ENCODE measurements at places on chromosomes 4 and X.
A peak's percentile ranks its signal among the peaks of the same experiment; 100 is the strongest.

- DNase-seq: no peak
Observed at GRCh38 chrX:9482408-9482807, 17.6 kb downstream of the TBL1X start.

- DNase-seq: peak; percentile 4
Observed at GRCh38 chr4:185395238-185395955, at the start of gene LRP2BP. Gene LRP2BP, minus strand, starts transcription at chr4:185395924. Its CDS starts 17,738 bp downstream, at chr4:185378186.

DNA sequence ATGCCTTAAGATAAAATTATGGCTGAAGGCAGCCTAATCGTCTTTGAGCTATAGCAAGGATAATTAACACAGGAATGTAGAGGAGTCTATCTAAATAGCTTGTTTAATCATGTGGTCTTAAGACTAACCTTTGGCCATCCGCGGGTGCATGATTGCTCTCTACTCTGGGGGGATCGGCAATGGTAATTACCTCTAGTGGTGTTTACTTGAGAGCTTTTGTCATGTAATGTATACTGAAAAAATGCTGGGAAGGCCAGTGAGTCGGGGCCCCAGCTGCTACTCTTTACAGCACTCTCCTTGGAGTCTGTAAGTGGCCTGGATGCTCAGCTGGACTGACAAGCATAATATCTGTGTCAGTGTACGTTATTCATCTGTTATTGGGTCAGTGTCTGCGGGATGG is 65.5 kb upstream of the GNPDA2 start:
- no peak for DNase-seq

DNA sequence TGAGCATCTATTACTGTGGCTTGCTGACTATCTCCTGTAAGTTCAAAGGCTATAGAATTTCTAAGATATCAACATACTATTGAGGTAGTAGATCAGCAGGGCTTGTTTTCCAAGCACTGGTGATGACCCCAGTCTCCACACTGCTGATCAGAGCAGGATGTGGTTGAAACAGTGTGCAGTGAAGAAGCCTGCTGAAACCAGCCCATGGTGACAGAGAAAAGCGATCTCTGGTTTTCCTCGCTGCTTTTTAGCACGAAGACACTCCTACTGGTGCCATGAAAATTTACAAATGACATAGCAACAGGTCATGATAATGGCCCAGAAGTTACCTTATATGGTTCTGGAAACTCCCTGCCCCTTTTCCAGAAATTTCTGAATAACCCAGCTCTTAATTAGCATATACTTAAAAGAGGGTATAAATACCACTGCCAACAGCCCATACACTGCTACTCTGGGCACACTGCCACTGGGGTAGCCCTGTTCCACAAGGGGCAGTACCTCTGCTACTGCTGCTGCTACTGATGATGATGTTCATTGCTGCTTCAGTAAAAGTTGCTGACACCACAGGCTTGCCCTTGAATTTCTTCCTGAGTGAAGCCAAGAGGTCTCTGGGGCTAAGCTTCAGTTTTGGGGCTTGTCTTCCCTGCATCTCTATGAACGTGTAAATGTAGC is 1689.5 kb upstream of the PCDH10 start:
- DNase-seq: no peak

DNA sequence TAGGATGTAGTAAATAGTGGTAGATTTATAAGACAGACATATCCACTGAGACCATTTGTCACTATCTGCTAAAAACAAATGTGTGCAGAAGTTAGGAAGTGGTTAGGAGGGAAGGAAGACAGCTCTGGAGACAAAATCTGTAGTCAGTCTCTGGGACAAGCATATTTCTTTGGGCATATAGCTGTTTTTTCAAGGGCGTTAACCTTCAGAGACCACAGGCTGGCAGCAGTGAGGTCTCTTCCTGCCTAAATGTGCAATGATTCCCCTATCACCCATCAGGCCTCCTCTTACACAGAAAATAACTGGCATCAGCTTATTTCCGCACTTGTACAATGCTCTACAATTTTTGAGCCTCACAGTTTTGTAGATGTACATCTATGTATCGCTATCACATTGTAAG is 6.5 kb downstream of the TMEM150C start:
- DNase-seq: no peak

DNA sequence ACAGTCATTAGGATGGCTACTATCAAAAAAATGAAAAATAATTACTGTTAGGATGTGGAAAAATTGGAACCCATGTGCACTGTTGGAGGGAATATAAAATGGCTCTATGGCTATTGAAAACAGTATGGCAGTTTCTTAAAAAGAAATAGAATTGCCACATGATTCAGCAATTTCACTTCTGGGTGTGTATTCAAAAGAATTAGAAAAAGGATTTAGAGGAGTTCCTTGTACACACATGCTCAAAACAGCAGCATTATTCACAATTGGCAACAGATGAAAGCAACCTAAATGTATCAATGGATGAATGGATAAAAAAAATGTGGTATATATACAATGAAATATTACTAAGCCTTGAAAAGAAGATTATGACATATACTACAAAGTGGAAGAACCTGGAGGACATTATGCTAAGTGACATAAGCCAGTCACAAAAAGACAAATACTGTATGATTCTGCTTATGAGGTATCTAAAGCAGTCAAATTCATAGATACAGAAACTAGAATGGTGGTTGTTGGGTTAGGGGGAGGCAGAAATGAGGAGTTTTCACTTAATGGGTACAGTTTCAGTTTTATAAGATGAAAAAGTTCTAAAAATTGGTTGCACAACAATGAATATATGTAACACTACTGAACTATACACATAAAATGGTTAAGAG is 123.2 kb downstream of the ELOVL6 start:
- no peak for DNase-seq

DNA sequence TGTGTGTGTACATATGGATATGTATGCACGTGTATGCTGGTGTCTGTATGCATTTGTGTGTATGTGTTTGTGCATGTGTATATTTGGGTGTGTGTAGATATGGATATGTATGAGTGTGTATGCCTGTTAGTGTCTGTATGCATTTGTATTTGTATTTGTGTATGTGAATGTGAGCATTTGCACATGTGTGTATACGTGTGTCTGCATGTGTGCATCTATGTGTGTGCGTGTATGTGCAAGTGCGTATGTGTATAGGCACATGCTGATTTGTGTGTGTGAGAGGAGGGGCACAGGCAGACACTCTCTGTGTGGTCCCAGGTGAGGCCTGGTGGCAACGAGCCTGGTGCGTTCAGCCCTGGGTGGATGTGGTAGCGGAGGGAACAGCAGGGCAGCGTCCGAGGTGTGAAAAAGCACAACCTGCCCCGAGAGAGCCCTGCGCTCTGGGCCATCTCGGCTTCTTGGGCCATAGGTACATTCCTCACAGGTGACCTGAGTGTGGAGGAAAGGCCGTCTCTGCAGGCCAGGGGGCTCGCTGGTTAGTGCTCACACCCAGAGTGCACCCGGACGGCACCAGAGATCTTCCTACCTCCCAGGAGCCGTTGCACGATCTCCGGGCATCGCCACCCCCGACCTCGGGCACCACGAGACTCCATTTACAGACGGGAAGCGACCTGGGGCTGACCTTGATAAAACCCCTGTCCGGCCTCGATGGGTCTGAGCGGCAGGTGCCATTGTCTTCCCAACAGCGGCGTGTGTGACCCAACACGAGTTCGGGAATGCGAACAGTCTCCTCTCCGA is 45.0 kb downstream of the ASMT start:
- DNase-seq: no peak

- no peak for DNase-seq
Observed at GRCh38 chrX:147847999-147848398, 63.7 kb upstream of the FMR1 start.

DNA sequence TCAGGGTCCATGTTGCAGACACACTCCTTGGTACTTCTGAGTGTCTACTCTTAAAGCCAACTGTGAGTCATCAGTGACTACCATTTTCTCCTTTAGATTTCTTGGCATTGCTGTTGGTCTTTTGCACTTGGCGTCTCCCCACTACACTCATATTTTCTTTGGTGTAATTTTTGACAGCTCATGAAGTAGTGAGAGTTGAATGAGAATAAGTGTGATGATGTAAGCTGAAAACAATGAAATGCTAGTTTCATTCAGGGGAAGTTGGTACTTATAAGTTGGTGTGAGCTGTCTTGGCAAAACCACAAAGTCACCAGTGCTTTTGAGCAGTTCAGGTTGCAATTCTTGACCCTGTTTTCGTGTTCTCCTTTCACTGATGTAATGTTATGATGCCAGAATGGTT is 142.9 kb upstream of the ARX start:
- DNase-seq: no peak

GRCh38 chr4:68572653-68573170 is 3.4 kb downstream of the UGT2B17 start:
- no peak for DNase-seq

GRCh38 chr4:107693132-107693531 is 26.9 kb downstream of the PAPSS1 start:
- DNase-seq: peak; percentile 6

GRCh38 chr4:84673475-84674240 is 90.7 kb downstream of the CDS1 start:
- DNase-seq: no peak

DNA sequence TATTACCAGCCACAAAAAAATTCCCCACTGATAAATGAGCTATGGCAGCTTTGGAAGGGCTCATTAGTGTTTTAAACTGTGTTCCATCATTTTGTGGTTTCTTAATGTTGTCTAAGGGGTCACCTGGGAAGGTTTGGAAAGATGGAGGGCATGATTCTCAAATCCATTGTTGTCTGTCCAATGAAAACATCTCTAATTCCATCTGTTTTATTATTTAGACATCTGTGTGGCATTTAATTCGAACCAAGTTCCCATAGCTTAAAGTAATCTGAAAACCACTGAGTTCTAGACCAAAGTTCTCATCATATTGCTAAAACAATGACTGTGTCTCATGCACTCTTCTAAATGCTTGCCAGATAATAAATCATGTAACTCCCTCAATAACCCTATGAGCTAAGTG is 103.8 kb upstream of the PPP3CA start:
- no peak for DNase-seq

- no peak for DNase-seq
Observed at GRCh38 chrX:51395480-51395809, 62.8 kb downstream of the NUDT10 start.

DNA sequence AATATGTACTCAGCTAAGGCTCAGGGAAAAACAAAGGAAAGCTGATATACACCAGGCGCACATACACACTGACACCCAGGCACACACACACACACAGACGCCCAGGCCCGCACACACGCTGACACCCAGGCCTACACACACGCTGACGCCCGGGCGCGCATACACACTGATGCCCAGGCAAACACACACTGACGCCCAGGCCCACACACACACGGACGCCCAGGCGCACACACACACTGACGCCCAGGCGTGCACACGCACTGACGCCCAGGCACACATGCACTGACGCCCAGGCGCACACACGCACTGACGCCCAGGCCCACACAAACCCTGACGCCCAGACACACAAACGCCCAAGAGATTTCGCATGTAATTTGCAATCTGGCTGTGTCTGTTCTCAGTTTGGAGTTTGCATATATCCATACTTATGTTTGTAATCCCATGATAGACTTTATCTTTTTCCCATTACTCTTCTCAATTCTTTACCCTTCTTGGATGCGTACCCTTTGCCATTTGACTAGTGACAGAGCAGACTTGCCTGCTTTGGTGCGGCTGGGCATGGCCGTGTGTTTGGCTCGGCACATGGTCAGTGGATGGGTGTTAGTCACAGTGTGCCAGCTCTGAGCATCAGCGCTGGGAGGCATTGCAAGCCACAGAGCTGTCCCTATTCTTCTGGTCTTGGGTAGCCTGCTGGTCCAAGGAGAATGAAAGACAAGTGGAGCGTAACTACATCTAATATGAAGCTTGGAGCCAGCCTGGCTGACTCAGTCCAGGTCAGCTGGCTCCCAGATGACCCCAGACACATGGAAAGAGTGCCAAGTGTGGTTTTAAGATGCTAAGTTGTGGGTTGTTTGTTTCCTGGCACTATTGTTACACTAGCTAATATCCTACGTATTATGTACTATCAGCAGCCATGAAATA is 632.4 kb upstream of the ZFP42 start:
- DNase-seq: no peak

DNA sequence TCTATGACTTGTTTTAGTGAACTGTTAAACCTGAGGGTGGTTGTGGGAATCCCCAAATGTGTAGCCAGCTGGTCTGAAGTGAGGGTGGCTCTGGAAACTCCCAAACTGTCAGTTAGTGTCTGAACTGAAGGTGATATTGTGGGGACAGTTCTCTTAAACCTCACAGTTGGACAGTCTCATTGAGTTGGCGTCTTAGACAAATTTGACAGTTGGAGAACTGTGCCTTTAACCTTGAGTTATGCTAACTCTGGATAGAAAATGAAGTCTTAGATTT is 20.7 kb upstream of the CTSO start:
- no peak for DNase-seq

- no peak for DNase-seq
Observed at GRCh38 chrX:67545893-67546495, 2.2 kb downstream of the AR start.

DNA sequence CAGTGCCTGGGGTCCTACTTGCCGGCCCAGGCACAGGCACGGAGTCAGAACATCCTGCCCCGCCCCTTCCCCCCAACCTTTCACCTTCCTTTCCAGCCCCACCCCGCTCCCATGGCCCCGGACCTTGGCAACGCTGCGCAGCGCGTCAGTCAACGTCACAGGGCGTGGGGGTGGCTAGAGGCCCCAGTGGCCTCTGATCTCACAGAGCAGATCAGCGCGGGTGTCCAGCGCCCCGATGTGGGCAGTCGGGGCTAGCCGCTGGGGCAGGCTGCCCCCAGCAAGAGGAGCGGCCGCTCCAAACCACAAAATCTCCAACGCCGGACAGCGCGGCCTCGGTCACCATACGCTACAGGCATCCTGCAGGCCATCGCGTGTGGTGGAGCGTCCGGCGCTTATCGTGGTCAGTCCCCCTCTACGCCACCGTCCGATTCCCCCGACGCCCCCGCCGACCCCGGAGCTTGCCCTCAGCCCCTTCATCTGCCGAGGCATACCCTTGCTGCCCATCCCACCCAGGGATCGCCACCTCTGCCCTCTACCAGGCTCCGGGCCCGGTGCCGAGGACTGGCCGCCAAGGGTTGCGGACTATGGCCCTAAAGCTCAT is 69.6 kb upstream of the APOOL start:
- no peak for DNase-seq

DNA sequence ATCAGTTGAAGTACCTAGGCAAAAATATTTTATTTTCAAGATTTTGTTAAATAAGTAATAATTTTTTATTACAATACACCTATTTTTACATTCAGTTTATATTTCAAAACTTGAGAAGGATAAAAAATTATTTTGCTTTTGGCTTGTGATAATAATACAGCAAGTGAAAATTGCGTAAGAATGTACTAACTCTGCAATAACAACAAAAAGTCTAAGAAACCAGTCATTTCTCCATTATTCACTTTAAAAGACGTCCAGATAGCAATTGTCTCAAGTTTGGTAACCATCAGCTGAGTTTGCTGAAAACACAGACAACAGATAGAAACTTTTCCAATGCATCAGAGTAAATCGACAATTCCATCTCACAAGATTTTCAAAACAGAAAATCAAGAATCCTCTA is 12.1 kb downstream of the CXCL8 start:
- DNase-seq: no peak

DNA sequence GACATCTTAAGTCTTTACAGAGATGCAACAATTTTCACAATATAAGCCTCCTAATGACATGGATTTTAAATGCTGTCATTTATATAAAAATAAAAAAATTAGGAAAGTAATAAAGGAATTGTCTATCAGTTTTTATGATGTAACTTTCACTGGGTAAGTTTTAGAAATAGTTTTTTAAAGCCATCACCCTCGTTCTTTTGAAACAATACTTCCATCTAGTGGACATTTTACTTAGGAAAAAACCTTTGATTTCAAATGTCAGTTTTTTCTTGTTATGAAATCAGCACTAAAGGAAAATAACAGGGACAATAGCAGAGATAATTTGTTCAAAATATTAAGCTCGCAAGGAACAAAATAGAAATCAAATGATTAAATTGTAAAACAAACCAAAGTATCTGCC is 24.3 kb upstream of the NDNF start:
- DNase-seq: no peak
